Thoracic aorta (tissue), 2 donors: ENCODE measurements at places on chromosomes 6 and 20. TPM values are rescaled to one million over a fixed set of nuclear protein-coding genes. Genes with fewer than 3 reads are reported as not detected.

The HLA-DQA1 gene
- 4.5 TPM for total RNA-seq

The SLC22A16 gene
- total RNA-seq = 3.8 TPM

The CPNE5 gene
- total RNA-seq = 1.6 TPM

The RAET1L gene
- total RNA-seq = not detected

The WFDC11 gene
- total RNA-seq = not detected

The PGC gene
- total RNA-seq = 53.1 TPM

The RNF182 gene
- total RNA-seq = not detected

The BFSP1 gene
- total RNA-seq = 3.0 TPM

The PRR18 gene
- total RNA-seq = not detected

The RNF217 gene
- 44.2 TPM for total RNA-seq

The OPRL1 gene
- total RNA-seq = 3.2 TPM

The PDE7B gene
- 2.6 TPM for total RNA-seq

The ATP9A gene
- 54.4 TPM for total RNA-seq

The PSORS1C1 gene
- 3.7 TPM for total RNA-seq

The TBC1D20 gene
- 40.0 TPM for total RNA-seq

The RFX6 gene
- total RNA-seq = not detected

The KCNG1 gene
- total RNA-seq = 0.41 TPM

The PAK5 gene
- total RNA-seq = not detected

The PSORS1C2 gene
- total RNA-seq = not detected

The OR12D3 gene
- not detected for total RNA-seq

The NR2E1 gene
- total RNA-seq = not detected

The MYBL2 gene
- total RNA-seq = 0.78 TPM

The LRFN2 gene
- total RNA-seq = not detected

The SLC22A3 gene
- 144 TPM for total RNA-seq

The ELOVL2 gene
- 0.41 TPM for total RNA-seq

The TSPO2 gene
- not detected for total RNA-seq

The C20orf202 gene
- not detected for total RNA-seq

The FOXS1 gene
- total RNA-seq = 44.5 TPM

The RWDD2A gene
- total RNA-seq = 4.3 TPM

The ZGPAT gene
- 32.6 TPM for total RNA-seq

The CALHM5 gene
- 16.7 TPM for total RNA-seq

The ABT1 gene
- total RNA-seq = 11.8 TPM

The MEI4 gene
- not detected for total RNA-seq

The FAM209B gene
- total RNA-seq = not detected

The VIP gene
- total RNA-seq = 0.63 TPM

The DEFB126 gene
- not detected for total RNA-seq

The IMPG1 gene
- total RNA-seq = not detected

The SRSF3 gene
- 88.5 TPM for total RNA-seq

The HLA-DQA2 gene
- total RNA-seq = 1.4 TPM

The TMC2 gene
- total RNA-seq = not detected

The TTK gene
- not detected for total RNA-seq

The DNAAF9 gene
- total RNA-seq = 27.7 TPM

The ERMARD gene
- 13.7 TPM for total RNA-seq

The COQ3 gene
- 2.0 TPM for total RNA-seq

The KCNB1 gene
- 1.4 TPM for total RNA-seq

The GJA1 gene
- 199 TPM for total RNA-seq
